ENCODE measurements at places on chromosomes 2 and 18.

DNA sequence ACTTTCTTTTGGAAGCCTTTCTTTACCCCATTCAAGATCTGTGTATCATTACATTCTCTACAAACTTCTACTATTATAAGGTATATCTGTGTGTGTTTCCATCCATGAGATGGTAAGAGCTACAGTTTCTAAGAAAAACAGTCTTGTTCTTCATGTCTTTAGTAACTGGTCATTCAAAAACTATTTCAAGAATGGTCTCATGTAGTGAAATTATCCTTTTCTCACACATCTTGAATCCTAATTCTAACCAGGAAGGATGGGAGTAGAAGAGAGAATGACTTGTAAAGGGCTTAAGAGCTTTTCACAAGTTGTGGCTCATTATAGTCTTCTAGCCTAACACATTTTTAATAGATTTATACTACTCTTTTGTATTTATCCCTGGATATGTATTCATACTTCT lies 47.3 kb downstream of the ROCK1 start:
- DNase-seq: no peak

- DNase-seq: no peak
These were observed 292.6 kb downstream of the PLCL1 start for GRCh38 chr2:198096965-198097364.

DNA sequence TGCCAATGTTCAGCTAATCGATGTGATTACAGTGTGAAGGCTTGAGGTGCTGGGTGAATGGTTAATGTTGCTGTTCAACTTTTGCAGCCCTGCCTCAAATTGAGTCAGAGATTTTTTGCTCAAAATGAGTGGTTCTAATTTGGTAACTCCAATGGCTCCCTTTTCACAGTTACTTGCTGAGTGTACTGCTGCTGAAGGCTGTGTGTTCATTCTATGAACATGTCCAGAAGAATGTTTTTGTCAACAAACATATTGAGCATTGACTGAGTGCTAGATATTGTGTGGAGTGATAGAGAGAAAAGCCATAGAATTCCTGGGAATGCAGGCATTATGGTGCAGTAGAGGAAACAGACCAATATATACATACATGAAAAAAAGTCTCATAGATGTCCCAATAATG lies 39.0 kb upstream of the TCF4 start:
- DNase-seq: no peak

- no peak for DNase-seq
These were observed 106.0 kb downstream of the PLEKHM3 start for GRCh38 chr2:207919164-207919919.

DNA sequence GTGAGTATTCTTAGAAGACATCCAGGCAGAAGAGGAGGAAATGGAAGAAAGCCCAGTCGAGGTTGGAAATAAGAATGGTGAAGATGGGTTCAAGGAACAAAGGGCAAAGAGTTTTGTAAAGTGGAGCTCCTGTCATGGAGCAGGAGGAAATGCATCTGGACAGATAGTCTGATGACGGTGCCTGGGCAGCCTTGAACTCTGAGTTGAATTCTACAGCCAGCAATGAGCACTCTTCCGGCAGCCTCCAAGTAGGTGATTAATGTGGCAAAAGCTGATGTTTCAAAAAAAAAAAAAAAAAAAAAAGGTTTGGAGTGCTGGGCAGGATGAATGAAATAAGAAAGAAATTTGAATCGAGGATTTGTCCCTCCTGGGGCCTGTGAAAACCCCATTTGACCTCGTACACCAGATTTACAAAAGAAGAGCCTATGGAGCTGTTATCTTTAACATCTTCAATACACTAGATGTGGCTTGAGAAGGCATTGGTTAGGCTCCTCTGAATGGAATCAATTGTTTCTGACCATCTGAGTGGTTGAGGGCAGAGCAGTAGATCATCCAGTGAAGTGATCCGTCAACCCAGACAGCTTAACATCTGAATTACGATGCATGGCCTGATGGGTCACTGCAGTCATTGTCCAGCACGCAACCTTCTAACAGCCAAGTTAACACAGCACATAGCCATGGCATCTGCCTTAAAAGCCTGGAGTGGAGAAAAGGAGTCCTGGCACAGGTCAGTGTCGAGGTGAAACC lies 449.7 kb downstream of the TXNL1 start:
- DNase-seq: no peak

- no peak for DNase-seq
These were observed 302.8 kb downstream of the NCKAP5 start for GRCh38 chr2:133265432-133265949.

DNA sequence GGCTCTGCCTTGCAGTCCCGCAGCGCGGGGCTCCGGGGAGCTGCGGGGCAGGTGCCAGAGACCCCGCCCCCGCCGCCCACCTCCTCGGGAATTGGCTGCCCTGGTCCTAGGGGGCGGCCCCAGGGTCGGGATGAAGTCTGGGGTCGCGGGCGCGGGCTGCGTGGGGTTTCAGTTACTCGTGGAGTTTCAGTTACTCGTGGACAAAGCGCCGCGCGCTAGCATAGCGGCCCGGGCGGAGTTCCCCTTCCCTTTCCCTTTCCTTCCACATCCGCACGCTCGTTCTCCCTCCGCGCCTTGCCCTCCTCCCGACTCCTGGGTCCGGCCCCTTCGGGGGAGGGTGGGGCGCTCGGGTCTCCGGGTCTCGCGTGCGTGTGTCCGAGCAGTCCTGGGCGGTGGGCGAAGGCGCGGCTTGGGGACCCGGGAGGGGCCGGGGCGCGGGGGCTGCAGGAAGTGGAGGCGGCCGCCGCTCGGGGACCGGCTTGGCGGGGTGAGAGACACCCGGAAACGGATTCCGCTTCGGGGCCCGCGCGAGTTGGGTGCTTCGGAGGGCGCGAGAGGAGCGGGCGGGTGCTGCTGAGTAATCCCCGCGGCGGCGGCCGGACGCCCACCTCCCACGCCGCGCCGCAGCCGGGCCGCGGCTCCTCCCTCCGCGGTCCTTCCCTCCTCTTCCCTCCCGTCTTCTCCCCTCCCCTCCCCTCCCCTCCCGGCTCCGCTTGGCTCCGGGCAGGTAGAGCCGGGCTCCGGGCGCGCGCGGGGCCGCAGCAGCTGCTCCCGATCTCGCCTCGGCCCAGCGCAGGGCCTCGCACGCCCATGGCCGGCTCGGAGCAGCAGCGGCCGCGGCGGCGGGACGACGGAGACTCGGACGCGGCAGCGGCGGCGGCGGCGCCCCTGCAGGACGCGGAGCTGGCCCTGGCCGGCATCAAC lies at the start of gene TTC39C:
Gene TTC39C (plus strand): TSS at position 693 of the 924 bp plus-strand sequence. CDS start 118 bp downstream, at position 811.
- DNase-seq: peak; percentile 52

DNA sequence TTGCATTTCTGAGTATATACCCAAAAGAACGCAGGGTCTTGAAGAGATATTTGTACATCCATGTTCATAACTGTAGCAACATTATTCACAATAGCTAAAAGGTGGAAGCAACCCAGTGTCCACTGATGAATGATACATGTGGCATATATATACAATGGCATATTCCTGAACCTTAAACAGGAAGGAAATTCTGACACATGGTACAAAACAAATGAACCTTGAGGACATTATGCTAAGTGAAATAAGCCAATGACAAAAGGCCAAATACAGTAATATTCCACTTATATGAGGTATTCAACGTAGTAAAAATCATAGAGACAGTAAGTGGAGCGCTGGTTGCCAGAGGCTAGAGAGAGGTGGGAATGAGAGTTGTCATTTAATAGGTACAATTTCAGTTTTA lies 8.1 kb downstream of the AAK1 start:
- no peak for DNase-seq

- no peak for DNase-seq
These were observed 105.5 kb upstream of the DTNA start for GRCh38 chr18:34604591-34604990.

- DNase-seq: no peak
These were observed 56.8 kb upstream of the RASGRP3 start for GRCh38 chr2:33419581-33420200.

- DNase-seq: no peak
These were observed 153.3 kb upstream of the RBMS1 start for GRCh38 chr2:160646684-160647444.

- no peak for DNase-seq
These were observed 11.0 kb downstream of the ITGA4 start for GRCh38 chr2:181467966-181468707.

GRCh38 chr2:118607641-118608040 lies 239.8 kb downstream of the EN1 start:
- DNase-seq: no peak

DNA sequence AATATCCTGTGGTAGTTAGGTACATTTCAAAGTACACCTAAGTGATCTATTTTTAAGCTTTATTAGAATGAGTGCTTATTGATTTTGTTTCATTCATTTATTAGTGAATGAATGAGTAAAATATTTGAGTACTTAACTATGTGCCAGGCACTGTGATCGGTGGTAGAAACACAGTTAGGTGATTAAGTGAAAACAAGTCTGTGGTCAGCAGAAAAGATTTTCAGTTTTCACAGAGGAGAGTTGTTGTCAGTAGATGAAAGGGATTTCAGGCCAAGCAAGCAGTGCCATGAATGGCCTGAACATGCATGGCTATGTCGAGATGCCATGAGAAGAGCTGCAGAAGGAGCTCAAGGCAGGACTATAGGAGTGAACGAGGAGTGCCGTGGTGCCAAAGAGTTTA lies 85.9 kb downstream of the SPTBN1 start:
- DNase-seq: no peak

DNA sequence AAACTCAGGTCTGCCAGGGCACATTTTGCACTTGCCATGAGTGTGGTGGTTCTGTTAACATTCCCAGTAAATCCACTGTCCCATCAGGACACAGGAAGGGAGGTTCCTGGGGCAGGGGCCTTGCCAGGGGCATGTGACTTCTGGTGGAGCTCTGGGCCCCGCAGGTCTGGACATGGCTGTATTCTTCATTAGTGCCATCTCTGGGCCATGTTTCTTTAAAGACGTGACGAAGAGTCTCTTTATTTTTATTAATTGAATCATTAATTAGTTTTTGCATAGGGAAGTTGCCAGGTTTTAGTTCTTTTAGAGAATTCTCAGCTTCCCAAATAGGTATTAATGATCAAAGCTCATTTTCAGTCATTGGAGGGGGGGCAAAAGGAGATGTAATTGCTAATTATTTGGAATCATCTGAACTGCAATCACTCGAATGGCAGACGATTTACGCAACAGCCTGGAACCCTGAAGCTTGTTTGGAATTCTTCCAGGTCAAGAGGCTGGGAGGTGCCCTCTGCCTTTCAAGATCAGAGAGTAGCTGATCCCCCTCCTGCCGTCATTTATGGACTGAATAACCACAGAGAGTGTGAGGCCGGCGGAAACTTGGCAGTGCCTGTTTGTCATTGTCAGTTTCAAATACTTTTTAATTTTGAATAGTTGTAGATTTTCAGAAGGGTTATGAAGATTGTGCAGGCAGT lies 106.2 kb downstream of the RTP5 start:
- DNase-seq: no peak

DNA sequence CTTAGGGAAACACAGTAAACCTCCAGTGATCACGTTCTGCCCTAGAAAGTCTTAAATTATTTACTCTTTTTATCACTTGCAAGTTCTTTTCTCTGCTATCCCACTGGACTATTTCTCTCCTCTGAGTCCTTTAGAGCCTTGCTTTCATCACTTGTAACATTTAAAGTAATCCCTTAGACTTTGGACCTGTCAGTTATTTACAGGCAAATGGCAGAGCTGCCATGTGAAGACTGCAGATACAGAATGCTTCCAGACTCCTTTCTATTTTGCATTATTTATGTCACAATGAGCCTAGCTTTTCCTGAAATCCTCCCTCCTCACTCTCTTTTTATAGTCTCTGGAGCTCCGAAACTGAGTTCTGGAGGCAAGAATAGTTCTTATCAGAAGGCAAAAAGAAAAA lies 325.6 kb upstream of the TRIB2 start:
- DNase-seq: no peak

GRCh38 chr2:157735532-157735931 lies 106.9 kb upstream of the ACVR1C start:
- no peak for DNase-seq

DNA sequence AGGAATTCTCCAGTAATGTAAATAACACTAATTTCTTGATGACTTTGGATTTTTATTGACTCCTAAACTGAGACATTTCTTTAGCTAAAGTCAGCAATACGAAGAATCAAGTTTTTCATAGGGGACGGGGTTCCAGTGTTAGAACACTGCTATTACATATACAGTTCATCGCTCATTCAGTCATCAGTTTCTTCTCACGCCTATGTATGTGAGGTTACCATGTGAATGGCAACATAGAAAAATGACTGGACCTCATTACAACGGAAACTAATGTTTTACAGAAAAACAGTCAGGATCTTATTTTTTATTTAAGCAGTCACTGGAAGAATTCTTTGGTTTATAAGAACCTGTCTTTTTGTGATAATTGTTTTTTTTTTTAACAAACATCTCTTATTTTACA lies 56.4 kb downstream of the THADA start:
- no peak for DNase-seq

GRCh38 chr2:35864141-35864540 lies 491.4 kb upstream of the CRIM1 start:
- DNase-seq: no peak

DNA sequence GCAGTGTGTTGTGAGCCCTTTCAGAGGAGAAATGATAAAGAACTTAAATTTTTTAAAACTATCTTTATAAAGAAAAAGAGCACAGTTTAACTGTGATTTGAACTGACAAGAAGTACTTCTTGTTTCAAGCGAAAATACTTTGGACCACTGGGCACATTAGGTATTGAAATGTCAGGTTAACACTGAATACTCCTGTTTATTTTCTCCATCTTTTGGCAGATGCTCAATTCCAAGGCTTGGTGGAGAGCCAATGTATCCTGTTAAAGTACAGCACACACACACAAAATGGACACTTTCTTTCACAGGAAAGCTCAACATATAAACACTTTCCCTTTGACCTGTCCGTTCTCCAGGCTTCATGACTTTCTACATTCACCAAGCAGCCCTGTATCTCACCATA lies 32.6 kb upstream of the SP3 start:
- DNase-seq: no peak

DNA sequence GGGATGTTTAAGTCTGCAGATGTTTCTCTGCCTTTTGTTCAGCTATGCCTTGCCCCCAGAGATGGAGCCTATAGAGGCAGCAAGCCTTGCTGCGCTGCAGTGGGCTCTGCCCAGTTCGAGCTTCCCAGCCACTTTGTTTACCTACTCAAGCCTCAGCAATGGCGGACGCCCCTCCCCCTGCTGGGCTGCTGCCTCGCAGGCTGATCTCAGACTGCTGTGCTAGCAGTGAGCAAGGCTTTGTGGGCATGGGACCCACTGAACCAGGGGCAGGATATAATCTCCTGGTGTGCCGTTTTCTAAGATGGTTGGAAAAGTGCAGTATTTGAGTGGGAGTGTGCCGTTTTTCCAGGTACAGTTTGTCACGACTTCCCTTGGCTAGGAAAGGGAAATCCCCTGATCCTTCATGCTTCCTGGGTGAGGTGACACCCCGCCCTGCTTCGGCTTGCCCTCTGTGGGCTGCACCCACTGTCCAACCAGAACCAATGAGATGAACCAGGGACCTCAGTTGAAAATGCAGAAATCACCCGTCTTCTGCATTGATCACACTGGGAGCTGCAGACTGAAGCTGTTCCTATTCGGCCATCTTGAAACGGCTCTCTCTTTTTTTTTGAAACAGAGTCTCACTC lies 27.6 kb upstream of the ADAM23 start:
- no peak for DNase-seq

Measured in nucleus accumbens (tissue), 56 donors.